EL (cell line): ENCODE measurements at places on chromosomes 6 and 20.
A peak's percentile ranks its signal among the peaks of the same experiment; 100 is the strongest.

DNA sequence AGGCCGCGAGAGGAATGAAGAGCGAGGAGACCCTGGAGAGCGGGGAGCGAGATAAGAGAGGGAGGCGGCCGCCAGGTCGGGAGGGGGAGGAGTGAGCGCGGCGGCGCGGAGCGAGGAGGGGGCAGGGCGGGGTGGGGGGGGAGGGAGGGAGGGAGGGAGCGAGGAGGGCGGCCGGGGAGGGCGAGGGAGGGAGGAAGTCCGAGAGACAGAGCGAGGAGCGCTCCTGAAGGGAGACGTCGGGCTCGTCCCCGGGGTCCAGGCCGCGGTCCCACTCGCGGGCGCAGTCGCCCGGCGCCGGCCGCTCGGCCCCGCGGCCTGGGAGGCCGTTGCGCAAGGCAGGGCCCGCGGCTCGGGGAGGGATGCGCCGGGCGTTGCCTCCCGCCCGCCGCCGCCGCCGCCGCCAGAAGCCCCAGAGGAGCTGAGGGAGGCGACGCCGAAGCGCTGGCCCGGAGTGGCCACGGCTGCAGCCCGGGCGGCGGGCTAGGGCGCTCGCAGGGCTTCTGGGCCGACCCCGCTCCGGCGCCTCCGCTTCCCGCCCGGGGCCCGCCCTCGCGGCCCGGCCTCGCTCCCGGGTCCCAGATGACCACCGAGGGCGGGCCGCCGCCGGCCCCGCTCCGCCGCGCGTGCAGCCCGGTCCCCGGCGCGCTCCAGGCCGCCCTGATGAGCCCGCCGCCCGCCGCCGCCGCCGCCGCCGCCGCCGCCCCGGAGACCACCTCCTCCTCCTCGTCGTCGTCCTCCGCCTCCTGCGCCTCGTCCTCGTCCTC lies at the start of gene FOXF2:
FOXF2 (plus strand) TSS at position 208 of the 764 bp plus-strand sequence; CDS start at position 580, 372 bp downstream.
- peak; percentile 55 for DNase-seq

DNA sequence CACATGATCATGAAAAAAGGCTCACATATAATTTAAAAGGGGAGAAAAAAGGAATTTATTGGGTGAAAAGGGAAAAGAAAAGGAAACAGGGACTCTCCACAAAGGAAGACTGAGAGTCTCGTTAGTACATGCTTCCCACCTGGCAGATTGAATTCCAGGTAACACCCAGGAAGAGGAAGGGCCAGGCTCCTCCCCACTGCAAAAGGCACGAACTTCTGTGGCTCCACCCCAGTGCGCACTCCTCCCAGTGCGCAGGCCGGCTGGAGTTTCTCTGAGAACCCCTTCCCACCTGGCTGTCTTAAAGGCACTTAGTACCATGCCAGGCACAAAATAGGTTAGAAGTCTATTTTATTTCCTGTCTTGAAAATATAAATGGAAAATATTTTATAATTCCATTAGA lies 129.8 kb downstream of the COL12A1 start:
- no peak for DNase-seq

GRCh38 chr6:157155804-157156203 lies 167.5 kb downstream of the TMEM242 start:
- DNase-seq: no peak

DNA sequence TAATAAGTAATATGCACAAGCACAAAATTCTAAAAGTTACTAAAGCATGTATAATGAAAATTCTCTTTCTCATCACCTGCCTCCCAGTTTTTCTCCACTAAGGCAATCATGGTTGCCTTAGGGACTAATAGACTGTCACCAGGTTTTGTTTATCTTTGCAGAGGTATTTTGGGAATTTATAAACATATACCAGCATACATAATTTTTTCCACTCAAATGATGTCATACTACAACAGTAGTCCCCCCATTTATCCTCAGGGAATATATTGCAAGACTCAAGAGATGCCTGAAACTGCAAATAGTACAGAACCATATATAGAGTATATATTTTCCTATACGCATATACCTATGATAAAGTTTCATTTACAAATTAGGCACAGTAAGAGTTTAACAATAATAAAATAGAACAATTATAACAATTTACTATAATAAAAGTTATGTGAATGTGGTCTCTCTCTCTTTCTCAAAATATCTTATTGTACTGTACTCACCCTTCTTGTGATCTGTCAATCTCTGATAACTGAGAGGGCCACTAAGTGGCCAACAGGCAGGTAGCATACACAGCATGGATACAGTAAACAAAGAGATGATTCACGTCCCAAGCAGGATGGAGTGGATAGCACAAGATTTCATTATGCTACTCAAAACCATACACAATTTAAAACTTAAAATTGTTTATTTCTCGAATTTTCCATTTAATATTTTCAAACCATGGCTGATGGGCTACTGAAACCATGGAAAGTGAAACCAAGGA lies 19.7 kb downstream of the RBL1 start:
- peak; percentile 13 for DNase-seq

DNA sequence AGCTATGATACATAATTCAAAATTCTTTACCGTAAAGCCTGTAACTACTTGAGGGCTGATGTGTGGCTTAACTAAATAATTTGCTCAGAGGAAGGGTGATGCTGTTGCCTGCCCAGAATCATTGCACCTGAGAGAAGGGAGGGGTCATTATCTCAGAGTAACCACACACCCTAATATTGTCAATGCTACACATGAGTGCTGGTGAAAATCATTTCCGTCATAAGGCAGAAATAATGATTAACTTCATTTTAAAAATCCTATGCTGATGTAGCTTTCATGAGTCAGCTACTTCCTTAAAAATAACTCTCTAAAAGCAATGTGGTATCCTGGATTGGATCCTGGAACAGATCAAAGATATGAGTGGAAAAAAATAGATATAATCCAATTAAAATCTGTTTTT lies 146.4 kb upstream of the FAM83B start:
- DNase-seq: no peak
